AG08395 (cell line): ENCODE measurements at places on chromosomes 3 and 15.
A peak's percentile ranks its signal among the peaks of the same experiment; 100 is the strongest.

GRCh38 chr3:76753599-76753998 lies 286.3 kb upstream of the ROBO2 start:
- DNase-seq = no peak

DNA sequence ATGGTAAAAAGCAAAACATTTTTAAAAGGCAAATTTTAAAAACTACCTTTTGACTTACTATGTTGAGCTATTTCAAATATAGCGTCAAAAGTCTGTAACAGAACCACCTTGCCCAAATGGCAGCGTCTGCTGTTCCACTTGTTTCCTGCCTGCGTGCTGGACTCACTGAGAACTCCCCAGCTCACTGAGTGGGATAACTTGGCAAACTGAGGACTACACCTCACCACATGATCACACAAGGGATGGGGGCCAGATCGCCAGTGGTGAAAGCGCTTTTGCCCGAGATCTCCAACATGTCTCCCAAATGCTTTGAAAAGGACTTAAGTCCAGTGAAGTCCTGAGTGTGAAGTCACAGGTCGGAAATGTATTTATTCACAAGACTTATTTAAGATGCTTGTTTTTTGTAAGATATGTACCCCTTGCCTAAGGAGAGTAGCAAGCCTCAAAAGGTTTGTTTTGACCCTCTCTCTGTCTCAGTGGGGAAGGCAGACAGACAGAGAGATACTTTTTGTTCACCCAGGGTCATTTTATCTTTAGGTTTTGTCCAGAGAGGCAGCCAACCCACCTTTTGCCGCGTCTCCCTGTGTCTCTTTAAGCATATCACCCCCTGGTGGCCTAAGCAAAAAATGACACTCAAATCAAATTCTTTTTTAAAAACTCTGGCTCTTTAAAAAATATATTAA lies 192.6 kb downstream of the PDZRN3 start:
- peak; percentile 48 for DNase-seq

DNA sequence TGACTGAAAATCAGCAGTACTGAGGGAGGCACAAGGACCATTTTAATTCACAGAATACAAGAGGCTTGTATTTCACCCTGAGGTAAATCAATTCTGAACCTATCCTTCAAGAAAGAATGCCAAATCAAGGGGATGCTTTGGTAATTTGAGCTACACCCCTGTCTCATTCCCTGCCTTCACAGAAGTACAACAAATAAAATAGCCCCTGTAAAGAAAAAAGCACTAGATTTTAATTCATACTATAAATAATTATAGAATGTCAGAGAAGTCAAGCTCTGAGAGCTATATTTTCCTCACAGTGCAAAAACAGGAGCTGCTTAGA lies 249.0 kb downstream of the ISL2 start:
- DNase-seq = no peak

DNA sequence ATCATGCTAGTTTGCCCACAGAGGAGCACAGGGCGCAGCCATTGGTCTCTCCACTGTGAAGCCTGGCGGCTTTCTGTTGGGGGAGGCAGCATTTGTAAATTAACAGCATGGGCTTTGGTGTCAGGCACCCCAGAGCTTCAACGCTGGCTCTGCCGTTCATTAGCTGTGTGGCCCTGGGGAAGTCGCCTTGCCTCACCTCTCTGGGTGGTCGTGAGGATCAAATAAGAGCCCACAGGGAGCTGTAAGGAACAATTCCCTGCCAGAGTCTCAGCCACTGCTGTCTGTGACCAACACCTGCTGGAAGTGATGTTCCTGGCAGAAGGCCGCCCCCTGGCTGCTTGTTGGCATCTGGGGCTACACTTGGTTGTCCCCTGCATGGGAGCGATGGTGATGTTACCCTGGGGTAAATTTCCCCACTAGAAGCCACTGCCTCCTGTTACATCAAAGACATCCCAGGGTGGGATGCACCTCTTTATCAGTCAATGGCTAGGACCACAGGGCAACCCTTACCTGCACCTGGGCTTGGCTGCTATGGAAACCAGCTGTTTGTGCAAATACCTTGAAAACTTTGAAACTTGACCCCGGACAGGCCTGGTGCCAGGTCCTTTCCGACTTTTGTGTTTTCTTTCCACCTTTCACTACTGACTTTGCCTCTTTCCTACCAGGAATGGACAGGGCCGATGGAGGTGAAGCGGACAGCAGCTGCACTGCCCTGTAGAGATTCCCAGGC lies 36.9 kb downstream of the DNASE1L3 start:
- DNase-seq = no peak

- peak; percentile 17 for DNase-seq
These were observed 307.2 kb downstream of the FEZF2 start for GRCh38 chr3:62065985-62066693.

DNA sequence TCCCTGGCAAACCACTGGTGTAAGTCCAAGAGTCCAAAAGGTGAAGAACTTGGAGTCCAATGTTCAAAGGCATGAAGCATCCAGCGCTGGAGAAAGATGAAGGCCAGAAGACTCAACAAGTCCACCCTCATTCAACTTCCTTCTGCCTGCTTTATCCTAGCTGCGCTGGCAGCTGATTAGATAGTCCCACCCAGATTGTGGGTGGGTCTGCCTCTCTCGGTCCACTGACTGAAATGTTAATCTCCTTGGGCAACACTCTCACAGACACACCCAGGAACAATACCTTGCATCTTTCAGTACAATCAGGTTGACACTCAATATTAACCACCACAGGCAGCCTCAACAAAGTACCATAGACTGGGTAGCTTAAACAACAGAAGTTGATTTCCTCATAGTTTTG lies 245.9 kb upstream of the IGF1R start:
- no peak for DNase-seq

GRCh38 chr3:135237371-135238143 lies 442.5 kb downstream of the EPHB1 start:
- no peak for DNase-seq

DNA sequence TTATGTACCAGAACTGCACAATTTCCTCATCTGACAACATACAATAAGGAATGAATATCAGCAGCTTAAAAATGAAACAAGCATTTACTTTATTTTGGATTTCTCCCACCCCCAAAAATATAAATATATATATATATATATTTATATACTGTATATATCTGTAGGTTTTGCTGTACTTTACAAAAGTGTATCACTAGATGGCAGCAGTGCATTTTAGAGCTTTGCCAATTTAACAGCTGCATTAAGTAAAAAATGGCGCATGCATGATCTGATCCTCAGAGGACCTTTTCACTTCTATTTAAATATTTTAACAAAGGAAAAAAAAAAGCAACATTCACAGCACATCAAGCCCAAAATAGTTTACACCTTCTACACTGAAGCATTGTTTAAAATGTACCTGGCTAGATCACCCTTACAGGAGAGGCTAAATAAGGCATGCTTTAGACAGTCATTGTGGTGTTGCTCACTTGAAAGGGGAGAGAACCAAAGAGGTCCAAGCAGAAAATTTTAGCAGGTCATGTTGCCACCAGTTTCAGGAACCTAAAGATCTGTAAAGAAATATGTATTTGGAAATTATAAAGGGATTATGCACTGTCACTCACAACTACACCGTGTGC lies 72.6 kb downstream of the NPTN start:
- DNase-seq = peak; percentile 26

GRCh38 chr3:61283876-61284275 lies 32.6 kb upstream of the FHIT start:
- no peak for DNase-seq

DNA sequence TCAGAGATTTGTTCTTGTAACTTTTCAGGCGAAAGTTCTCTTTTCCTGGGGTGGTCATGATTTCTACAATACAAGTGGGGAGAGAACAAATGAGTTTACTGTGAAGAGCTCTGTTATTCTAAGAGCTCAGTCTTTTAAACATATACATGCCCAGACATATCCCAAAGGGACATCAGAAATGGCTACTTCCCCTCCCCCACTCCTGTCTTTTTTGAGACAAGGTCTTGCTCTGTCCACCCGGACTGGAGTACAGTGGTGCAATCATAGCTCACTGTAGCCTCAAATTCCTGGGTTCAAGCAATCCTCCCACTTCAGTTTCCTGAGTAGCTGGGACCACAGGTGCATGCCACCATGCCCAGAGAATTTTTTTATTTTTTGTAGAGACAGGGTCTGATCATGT lies 18.2 kb downstream of the KPNA1 start:
- no peak for DNase-seq

DNA sequence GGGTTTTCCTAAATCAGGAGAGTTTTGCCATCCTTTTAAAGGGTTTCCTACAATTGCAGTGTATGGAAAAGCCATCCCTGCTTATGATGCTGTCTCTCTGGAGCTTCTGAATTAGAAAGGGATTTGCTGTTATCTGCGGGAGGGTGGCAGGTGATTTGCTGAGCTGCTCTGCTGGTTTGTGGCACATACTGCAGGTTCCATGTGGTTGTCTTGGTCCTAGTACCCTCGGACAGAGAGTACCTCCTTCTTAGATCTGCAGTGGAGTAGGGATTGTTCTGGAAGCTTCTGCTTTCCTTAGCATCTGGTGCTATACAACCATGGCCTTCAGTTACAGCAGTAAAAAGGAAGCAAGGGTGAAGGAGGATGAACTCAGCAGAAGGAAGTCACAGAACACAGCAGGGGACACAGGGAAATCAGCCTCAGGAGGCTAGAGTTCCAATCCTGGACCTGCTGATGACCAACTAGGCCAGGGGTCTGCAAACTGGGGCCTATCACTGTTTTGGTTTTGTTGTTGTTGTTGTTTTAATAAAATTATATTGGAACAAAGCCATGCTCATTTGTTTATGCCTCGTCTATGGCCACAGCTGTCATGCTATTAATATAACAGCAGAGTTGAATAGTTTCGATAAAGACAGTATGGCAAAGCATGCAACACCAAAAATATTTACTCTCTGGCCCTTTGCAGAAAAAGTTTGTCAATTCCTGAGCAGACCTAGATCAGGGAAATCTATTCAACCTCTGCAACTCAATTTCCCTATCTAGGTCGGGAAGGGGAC lies 39.5 kb downstream of the STARD5 start:
- DNase-seq = no peak

DNA sequence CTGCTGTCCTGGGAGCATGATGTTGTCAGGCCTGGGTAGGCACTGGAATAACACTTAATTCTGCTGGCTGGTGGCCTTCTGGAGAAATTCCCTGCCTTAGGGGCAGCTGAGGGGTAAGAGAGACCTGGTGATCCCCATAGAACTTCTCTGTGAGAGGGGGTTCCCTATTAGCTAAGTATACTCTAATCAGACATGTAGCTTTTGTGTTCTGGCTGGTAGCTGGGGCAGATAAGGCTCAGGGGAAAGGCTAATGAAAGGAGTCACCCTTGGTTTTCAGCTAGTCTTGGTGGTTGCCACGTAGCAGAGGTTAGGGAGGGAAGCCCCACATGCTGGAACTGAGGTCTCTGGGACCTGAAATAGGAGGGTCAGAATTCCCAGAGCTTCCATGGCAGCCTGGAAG lies 952 bp upstream of the HDDC3 start:
- DNase-seq = no peak

- DNase-seq = no peak
These were observed 227.7 kb upstream of the ST8SIA2 start for GRCh38 chr15:92166029-92166428.

- DNase-seq = no peak
These were observed 827.6 kb upstream of the CFAP20DC start for GRCh38 chr3:59877263-59878037.

- DNase-seq = no peak
These were observed 2.8 kb downstream of the FOXB1 start for GRCh38 chr15:60006873-60007272.

GRCh38 chr15:61011576-61012336 lies 217.3 kb downstream of the RORA start:
- DNase-seq = no peak

GRCh38 chr3:14762701-14763100 lies 56.1 kb upstream of the FGD5 start:
- no peak for DNase-seq

DNA sequence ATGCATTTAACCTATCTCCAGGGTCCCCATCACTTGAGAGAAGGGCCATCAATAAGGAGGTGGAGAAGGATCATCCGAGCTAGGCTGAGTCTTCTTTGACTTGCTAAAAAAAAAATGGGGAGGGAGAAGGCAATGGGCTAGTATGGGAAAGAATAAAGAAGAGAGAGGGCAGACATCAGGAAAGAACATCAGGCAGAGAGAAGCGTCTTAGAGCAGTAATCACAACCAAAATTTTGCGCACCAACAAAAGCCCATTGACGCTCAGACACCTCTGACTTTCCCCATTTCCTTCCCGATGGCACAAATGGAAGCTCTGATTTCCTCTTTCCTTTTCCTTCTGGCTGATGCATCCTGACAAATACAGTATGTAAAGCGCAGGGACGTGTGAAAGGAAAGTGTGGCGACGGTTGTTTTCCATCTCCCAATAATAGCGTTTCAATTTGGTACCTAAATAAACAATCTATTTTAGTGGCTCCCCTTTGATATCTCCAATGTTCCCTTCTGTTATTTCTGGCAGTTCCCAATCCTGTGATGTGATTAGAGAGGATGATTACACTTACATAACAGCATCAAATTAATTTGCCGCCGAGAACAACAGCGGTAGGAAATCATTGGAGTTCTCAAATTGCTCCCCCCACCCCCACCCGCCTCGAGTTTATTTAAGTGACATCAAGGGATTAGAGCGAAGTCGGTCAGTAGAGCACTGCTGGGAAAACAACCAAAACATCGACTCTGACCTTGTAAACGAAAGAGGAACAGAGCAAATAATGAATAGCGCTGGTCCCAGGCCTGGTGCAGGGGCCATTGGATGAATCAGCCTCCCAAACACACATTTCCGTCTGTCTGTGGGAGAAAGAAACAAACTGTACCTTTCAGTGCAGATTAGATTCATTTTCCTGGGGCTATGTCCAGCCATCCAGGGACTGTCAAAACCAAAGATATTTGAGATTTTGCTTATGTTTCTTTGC lies 273.3 kb upstream of the ICE2 start:
- DNase-seq = no peak
